Activated naive CD8-positive, alpha-beta T cell treated with anti-CD3 and anti-CD28 coated beads for 36 hours (primary cell): ENCODE measurements at places on chromosomes 3 and 15. TPM values are rescaled to one million over a fixed set of nuclear protein-coding genes. Genes with fewer than 3 reads are reported as not detected.
A peak's percentile ranks its signal among the peaks of the same experiment; 100 is the strongest.

The WHAMM gene
- 7.6 TPM for total RNA-seq

DNA sequence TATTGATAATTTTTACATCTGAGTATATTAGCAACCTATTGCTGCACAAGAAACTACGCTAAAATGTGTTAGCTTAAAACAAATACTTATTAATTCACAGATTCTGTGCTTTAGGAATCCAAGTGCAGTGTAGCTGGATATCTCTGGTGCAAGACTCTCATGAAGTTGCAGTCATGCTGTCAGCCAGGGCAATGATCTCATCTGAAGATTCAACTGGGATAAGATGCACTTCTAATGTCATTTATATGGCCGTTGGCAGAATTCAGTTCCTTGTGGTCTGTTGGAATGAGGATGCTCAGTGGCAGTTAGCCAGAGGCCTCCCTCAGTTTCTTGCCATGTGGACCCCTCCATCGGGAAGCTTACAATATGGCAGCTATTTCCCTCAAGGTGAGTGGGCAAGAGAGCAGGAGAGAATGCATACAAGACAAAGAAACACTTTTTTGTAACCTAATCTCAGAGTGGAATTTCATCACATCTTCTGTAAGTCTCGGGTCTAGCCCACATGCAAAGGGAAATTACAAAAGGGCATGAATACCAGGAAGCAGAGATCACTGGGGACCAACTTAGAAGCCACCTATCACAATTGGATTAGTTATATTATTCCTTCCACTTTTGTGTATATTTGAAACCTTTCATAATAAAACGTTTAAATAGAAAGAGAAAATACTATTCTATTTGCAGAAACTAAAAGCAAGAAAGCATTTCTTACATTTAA lies 61.6 kb downstream of the DPH6 start:
- no peak for DNase-seq

GRCh38 chr3:29493109-29493508 lies 212.2 kb downstream of the RBMS3 start:
- DNase-seq: no peak

The TRPM1 gene
- not detected for total RNA-seq

- peak; percentile 62 for DNase-seq
Observed at GRCh38 chr15:63093486-63094205, 28.0 kb upstream of the LACTB start.

- no peak for DNase-seq
Observed at GRCh38 chr3:152538518-152538917, 269.8 kb downstream of the MBNL1 start.

The ANKRD63 gene
- not detected for total RNA-seq

The ZIC4 gene
- total RNA-seq: not detected

- no peak for DNase-seq
Observed at GRCh38 chr3:167777356-167777755, 41.8 kb downstream of the SERPINI1 start.

The PLAAT1 gene
- 0.25 TPM for total RNA-seq

The TCF12 gene
- total RNA-seq: 55.8 TPM

The ZXDC gene
- total RNA-seq: 18.7 TPM

- no peak for DNase-seq
Observed at GRCh38 chr3:168072323-168072650, 23.4 kb downstream of the GOLIM4 start.

The SLC22A13 gene
- total RNA-seq: 0.27 TPM

The SLC15A2 gene
- total RNA-seq: 0.74 TPM

DNA sequence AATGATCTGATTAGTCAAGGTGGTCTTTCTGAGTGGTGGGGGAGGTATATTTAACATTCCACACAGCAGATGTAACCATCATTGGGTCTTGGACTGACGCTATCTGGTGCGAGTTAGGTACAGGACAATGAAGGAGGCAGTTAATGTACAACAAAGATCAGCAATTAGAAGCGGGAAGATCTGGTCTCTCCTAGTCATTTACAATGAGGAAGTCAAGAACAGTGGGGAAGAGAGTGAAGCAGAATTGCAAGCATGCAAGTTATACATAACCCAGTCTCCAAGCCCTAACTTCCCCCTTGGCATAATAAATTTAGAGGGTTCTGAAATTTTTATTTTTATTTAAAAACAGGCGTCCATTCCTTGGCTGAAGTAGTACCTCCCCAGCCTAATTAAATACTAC lies 14.1 kb downstream of the GPD1L start:
- no peak for DNase-seq

DNA sequence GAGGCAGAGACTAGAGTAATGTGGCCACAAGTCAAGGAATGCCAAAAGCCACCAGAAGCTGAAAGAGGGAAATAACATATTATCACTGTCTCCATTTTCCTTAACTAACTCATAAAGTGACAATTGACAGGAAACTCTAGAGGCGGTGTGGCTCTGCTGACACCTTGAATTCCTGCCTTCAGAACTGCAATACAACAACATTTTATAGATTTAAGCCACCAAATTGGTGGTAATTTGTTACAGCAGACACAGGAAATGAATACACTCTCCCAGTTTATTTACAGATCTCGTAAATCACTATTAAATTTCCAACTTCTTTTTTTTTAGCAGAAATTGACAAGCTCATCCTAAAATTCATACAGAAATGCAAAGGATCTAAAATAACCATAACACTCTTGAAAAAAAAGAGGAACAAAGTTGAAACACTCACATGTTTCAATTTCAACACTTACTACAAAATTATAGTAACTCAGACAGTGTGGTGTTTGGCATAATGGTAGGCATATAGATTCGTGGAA lies 449.9 kb downstream of the OTOL1 start:
- no peak for DNase-seq

The C2CD4A gene
- total RNA-seq: 0.20 TPM

The GRIP2 gene
- total RNA-seq: not detected

GRCh38 chr15:40469776-40470390 lies 901 bp upstream of the CHST14 start:
- no peak for DNase-seq

GRCh38 chr3:49158792-49159191 lies 7.3 kb downstream of the CCDC71 start:
- DNase-seq: no peak

The C15orf62 gene
- total RNA-seq: 0.43 TPM

DNA sequence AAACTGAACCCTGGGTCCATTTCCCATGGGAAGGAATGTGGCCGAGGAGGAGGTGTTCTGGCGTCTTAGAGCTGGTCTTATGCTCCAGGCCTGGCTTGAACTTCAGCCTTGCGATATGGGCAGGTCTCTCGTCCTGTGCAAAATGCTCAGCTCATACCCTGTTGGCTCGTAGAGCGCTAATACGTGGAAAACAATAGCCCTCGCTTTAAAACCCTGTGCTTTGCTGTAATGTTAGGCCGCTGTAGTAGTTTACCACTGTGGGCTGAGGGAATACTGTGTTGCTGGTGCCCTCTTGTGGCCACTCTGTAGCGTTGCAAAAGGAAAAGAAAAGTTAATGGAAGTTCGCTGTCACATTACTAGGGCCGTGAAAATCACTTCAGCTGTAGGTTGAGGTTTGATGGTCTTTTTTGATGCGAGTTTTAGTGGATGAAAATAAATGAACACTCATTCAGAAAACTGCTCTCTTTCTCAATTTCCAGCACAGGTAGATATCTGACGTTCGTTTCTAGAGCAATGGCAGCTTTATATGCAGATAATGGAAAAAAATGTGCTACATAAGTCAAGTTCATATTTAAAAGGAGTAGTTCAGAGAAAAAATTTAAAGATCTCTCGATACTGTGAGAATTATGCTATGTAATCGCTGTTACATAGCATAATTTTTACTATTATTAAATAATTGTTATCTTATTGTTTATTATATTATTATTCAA lies 92.9 kb downstream of the MCTP2 start:
- peak; percentile 37 for DNase-seq

The PYGO1 gene
- total RNA-seq: not detected

The CCDC80 gene
- total RNA-seq: not detected

DNA sequence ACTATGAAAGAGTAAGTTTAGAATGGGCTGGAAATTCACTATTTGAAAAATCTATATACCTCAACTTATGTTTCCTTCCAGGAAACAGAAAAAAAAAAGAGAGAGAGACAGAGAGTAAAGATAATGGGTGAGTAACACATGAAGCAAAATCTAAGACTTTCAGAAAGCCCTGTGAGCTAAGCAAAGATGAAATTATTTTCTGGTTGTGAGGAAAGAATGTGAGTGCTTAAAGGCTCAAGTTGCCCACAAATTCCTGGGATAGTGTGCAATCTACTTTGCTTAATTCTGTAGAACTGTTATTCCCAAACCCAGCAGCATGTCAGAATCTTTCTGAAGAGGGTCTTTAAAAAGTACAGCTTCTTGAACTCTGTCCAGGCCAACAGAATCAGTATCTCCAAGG lies 337.7 kb upstream of the AGTR1 start:
- DNase-seq: no peak

DNA sequence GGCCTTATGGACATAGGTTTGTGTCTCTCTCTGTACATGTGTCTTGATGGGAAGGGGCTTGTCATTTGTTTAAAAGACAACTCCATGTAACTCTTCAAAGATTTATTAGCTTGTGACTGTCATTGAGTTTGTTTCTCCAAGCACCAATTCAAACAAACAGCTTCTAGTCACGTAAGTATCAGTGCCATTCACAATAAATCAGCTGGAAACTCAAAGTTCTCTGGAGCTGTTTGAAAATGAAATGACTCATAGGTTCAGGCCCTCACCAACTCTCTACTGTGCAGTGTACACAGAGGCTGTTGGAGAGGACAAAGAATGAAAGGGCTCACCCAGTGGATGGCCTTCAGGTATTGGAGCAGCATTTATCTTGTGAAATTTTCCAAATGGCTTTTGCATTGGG lies 476.3 kb downstream of the AGBL1 start:
- no peak for DNase-seq

DNA sequence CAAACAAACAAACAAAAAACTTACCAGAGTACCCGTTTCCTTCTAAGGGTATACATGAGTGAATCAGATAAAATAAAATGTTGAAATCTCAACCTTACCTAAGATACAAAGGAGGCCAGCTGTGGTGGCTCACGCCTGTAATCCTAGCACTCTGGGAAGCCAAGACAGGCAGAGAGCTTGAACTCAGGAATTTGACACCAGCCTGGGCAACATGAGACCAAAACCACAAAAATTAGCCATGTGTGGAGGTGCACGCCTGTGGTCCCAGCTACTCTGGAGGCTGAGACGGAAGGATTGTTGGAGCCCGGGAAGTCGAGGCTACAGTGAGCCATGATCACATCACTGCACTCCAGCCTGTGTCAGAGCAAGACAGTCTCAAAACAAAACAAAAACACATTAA lies 11.0 kb upstream of the FAM219B start:
- DNase-seq: no peak

DNA sequence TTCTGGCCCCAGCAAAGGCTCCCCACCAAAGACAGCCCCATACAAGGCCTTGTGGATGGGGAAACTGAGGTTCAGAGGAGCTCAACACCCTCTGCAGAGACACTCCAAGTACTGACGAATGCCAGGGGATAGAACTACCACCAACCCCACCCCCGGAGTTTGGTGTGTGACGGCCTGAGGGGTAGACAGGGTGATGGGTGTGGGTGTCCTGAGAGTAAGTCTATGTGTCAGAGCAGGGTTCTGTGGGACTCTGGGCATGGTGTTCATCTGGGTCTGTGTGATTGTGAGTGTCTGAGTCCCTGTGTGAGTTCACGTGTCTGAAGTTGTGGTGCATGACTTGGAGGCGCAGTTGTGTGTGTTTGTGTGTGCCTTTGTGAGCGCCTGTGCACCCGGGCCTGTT lies 7.4 kb downstream of the PTH1R start:
- DNase-seq: no peak

- DNase-seq: no peak
Observed at GRCh38 chr15:67407786-67408185, 113.1 kb upstream of the C15orf61 start.

DNA sequence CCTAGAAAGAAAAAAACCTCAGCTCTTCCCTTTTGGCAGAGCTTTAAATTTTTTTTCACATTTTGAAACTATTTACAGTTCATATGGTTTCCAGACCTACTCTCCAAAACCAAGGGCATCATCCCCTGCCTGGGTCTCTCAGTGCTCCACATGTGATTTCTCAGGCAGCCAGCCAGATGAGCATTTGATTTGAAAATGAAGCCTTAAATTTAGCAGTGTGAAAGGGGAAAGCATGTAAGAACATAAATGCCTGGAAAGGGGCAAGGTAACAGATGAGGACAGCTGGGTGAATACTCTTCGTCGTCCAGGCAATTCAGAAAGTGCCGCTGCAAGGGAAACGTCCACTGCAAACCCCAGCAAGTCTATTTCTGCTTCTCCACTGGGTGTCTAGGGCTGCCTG lies 94.8 kb downstream of the ATP8B4 start:
- DNase-seq: no peak

DNA sequence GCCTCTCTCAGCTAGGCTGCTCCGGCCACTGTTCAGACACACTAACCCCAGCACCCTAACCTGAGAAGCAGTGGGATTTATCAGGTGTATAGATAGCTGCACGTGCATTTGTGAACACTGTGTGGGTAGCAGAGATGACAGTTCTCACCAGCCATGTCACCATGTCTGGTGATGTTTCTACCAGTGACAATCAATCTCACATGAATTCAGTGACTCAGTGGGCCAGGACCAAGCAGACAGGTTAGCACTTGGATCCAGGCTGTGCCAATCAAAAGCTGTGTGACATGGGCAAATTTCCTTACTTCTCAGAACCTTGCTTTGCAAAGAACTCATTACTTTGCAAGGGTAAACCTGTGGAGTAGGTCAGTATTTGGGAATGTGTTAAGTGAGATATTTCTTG lies 65.3 kb upstream of the GATM start:
- no peak for DNase-seq

The SAMD7 gene
- total RNA-seq: not detected

- peak; percentile 18 for DNase-seq
Observed at GRCh38 chr3:17179381-17180205, 294.8 kb downstream of the PLCL2 start.

DNA sequence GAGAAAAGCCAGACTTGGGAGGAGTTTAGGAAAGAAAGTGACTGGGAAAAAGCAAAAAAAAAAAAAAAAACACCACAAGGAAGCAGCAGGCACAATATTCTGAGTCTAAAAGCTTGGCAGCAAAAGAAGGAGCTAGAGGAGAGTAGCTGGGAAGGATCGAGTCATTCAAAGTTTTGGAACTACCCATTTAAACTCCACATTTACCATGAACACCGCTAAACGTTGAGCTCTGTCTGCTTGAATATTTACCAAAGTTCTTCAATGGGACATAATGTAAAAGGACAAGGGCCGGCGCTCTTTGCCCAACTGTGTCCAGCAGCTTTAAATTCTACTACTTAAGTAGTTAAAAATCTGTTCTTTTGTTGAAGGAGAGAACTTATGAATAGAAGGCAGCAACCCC lies 481.9 kb downstream of the FOXP1 start:
- no peak for DNase-seq

GRCh38 chr15:97520689-97521088 lies 439.8 kb upstream of the ARRDC4 start:
- DNase-seq: no peak

GRCh38 chr3:146139586-146140110 lies 21.3 kb downstream of the PLOD2 start:
- DNase-seq: no peak

The CCR8 gene
- not detected for total RNA-seq
